ENCODE measurements at places on chromosomes 5 and 9. TPM values are rescaled to one million over a fixed set of nuclear protein-coding genes. Genes with fewer than 3 reads are reported as not detected.

The IGFBPL1 gene
- not detected for total RNA-seq

The SLC6A19 gene
- not detected for total RNA-seq

The TMED7 gene
- 85.0 TPM for total RNA-seq

The PPP2R2B gene
- total RNA-seq, result under 0.01 TPM

The GFRA3 gene
- total RNA-seq, result not detected

The GLRA1 gene
- total RNA-seq, result not detected

The PCDHB14 gene
- total RNA-seq, result 0.63 TPM

The SLC27A6 gene
- total RNA-seq, result not detected

The RPL12 gene
- 1,024 TPM for total RNA-seq

The ECM2 gene
- 7.2 TPM for total RNA-seq

The IL31RA gene
- 0.77 TPM for total RNA-seq

The EPB41L4B gene
- total RNA-seq, result 0.26 TPM

The OTP gene
- not detected for total RNA-seq

The RAI14 gene
- total RNA-seq, result 56.6 TPM

The KIF4B gene
- total RNA-seq, result 0.09 TPM

The FKBP15 gene
- 13.7 TPM for total RNA-seq

Measured in bronchial smooth muscle cell (primary cell).